ENCODE measurements at places on chromosomes 2 and 18.
A peak's percentile ranks its signal among the peaks of the same experiment; 100 is the strongest.

- no peak for DNase-seq
Observed at GRCh38 chr2:113079131-113079530, 11.4 kb downstream of the IL1F10 start.

GRCh38 chr2:12169721-12170120 lies 423.3 kb downstream of the LPIN1 start:
- DNase-seq, result peak; percentile 12

DNA sequence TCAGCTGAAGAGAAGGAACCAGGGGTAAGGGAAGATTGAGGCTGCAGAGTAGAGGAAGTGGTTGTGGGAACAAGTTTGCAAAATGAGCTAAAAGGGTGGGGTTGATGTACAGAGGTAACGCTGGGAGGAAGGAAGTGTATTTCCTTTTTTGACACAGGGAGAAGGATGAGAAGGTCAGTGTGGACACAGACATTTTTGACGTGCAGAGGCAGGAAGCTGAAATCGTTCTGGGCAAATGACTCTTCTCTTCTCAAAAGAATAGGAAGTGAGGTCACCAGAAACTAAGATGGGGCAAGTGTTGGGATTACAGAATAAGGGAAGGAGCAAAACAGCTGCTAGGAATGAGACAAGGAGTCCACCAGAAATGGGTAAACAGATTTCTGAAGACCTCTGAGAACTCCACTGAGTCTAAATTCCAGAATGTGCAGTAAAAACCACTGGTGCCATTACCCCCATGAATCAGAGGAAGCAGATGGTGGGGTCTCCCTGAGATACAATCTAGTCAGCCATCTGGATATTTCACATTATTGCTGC lies 20.0 kb upstream of the RNF149 start:
- peak; percentile 66 for DNase-seq

- DNase-seq, result no peak
Observed at GRCh38 chr2:79638954-79639353, 126.1 kb downstream of the CTNNA2 start.

GRCh38 chr2:33277002-33277426 lies 199.4 kb upstream of the RASGRP3 start:
- no peak for DNase-seq

DNA sequence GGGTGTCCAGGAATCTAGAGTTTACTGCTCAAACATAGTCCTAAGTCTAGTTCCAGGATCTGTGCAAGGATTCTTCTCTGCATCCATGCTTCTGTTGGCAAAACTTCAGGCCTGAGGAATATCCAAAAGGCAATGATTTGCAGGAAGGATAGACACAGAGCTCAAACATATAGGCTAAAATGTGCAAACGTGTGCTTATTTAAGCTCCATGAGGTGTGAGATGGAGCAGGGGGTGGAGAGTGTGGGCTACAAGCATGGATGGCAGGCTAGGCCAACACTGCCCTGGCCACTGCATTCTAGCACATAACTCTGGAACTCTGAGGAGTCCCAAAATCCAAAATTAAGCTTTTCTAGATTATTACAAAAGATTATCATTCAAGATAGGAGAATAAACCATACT lies 301.1 kb downstream of the PAX3 start:
- no peak for DNase-seq

DNA sequence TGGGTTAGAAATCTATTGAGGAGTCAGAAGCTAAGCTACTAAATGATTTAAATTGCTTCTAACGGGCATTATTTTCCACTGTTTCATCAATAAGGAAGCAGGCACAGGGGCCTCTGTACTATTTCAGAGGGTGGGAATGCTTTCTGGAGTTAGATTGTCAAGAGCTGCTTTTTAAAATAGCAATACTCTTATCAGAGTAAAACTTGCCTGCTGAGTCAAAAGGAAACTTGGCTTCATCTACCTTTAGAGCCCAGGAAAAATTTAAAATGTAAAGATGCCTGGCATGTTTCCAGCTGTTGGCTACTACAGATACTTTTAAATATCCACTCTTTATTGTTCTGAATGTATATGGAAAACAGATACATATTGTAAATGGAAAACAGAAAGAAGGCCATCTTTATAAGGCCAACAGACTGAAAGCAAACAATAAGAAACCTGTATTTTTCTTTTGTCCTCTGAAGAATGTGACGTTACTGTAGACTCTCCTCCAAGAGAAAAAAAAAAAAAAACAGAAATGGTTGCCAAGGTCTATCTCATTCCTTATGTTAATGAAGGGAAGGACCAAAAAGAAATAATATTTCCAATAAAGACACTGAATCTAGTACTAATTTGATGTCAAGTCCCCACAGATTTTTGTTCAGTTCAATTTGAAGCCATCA lies 79.1 kb downstream of the FIGN start:
- no peak for DNase-seq

GRCh38 chr2:68318914-68319397 lies 793 bp downstream of the CNRIP1 start:
- no peak for DNase-seq

- DNase-seq, result no peak
Observed at GRCh38 chr2:26756337-26756736, 7.7 kb upstream of the SLC35F6 start.

GRCh38 chr2:156986339-156986988 lies 271.0 kb upstream of the GALNT5 start:
- DNase-seq, result no peak

- no peak for DNase-seq
Observed at GRCh38 chr2:23649819-23650218, 264.8 kb downstream of the KLHL29 start.

GRCh38 chr2:54558188-54559005 lies 102.3 kb downstream of the SPTBN1 start:
- DNase-seq, result peak; percentile 70

DNA sequence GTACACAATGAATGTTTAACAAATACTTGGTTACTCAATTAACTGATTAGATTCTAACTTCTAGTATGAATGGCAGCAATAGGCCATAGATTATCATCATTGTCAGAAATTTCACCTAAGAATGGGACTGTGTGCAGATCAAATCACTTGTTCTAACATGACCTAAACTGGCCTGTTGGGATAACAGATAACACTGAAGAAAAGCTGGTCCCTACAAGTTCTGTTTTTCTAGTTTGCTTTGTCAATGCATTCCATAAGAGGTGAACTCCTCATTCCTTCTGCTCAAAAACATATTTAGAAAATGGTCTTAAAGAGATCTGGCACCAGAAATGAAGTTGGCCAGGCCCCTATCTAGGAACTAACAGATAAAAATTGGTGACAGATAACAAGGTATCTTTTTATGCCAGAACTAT lies 175.4 kb downstream of the THADA start:
- no peak for DNase-seq

GRCh38 chr2:233816334-233816733 lies 38.0 kb downstream of the HJURP start:
- no peak for DNase-seq

- no peak for DNase-seq
Observed at GRCh38 chr2:170701011-170701410, 14.1 kb upstream of the SP5 start.

DNA sequence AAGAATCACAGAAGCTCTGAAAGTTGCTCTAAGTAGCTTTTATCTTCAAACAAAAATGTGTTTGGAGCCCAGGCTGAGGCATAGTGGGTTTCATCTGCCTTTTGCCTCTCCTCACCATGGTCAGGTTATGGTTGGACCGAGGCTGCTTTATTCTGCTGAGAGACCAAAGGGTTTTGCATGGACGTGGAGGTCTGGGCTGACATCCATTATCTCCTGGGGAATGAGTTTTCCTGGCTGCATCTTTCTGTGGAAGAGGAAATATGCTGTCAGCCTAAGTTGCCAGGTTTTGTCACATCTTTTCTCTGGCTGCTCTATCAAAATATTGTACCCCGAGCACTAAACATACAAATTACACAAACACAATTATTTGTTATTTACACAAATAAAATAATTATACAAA lies 223.2 kb downstream of the LDLRAD4 start:
- DNase-seq, result no peak

- no peak for DNase-seq
Observed at GRCh38 chr18:46295416-46295815, 191.2 kb downstream of the HAUS1 start.

DNA sequence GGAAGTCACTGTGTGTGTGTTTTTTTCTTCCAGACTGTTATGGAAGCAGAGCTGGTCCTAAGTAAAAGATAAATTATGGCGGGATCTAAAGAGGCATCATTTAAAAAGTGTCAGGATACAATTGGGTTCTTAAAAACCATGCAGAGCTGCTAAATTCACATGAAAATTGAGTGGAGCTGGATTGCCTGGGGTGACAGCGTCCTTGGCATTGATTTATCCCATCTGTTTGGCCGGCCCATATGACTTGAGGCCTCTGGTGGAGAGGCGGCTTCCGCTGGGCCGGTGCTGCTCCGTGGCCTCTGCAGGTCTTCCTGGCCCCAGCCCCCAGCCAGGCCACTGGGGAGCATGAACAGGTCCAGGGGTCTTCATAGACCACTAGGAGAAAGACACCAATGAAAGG lies 165.5 kb downstream of the GLI2 start:
- no peak for DNase-seq

GRCh38 chr2:8566774-8567468 lies 114.9 kb upstream of the ID2 start:
- no peak for DNase-seq

- no peak for DNase-seq
Observed at GRCh38 chr2:238771218-238771617, 76.7 kb upstream of the TWIST2 start.

- DNase-seq, result no peak
Observed at GRCh38 chr18:28511413-28511821, 334.5 kb upstream of the CDH2 start.

DNA sequence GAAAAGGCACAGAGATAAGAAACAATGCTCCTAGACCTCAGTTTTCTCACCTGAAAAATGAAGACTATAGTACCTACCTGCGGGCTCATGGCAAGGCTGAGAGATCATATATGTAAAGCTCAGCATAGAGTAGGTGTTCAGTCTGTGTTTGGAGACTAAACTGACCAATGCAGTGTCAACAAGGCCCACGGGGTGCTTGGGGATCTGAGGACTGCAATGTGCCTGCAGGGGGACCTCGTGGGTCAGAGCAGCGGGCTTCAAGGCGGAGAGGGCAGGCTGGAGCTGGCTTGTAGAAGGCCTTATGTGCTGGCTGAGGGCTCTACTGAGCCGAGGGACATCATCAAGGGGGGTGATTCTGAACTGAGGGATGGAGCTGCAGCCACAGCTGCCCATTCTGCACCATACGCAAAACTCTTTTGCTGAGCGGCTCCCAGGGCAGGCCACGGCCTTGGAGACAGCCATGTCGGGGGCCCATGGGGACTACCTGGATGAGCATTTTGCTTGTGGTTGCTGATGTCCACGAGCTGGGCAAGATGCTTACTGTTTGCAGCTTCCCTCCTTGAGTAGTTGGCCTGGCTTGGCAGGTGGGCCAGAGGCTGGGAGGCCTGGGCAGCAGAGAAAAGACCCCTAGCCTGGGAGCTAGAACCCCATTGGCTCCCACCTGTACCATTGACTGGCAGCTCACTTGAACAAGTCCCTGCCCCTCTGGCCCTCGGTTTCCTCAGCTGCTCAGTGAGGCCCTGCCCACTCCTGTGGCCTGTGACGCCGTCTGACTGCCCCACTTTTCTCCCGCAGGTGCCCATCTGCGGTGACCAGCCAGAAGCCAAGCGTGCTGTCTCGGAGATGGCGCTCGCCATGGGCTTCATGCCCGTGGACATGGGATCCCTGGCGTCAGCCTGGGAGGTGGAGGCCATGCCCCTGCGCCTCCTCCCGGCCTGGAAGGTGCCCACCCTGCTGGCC lies 23.5 kb downstream of the STEAP3 start:
- DNase-seq, result no peak

- no peak for DNase-seq
Observed at GRCh38 chr2:33022989-33023727, 76.4 kb downstream of the LTBP1 start.
